ENCODE measurements at places on chromosomes 1 and 21.

DNA sequence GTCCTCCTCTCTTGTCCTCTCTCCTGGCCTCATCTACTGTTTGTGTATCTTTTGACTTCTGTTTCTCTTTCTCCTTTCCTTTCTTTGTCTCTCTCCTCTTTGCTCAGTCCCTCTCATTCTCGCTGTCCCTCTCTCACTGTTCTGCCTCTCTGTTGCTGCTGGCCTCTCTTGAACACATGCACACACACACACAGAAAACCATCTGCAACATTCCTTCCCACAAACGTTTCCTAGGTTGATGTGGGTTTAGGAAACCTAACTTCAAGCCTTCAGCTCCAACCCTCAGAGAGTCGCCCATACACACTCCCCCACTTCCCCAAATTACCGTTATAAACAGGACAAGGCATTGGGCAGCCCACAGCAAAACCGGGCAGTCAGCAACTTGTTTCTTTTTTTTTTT, 10.9 kb upstream of the SSBP3 start:
- no peak for DNase-seq

DNA sequence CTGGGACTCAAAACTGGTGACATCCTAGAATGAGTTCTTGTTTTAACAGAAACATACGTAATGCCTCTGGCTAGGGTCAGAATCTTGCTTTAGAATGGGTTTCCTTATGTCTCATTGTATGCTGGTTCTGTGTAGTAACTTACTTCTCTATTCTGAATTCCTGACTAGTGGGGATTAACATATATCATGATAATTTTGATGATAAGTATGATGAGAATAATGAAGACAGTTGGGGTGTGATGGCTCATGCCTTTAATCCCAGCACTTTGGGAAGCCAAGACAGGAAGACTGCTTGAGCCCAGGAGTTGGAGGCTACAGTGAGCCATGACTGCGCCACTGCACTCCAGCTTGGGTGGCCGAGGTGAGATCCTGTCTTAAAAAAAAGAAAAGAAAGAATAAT, 31.7 kb upstream of the CDC42BPA start:
- DNase-seq, result no peak

DNA sequence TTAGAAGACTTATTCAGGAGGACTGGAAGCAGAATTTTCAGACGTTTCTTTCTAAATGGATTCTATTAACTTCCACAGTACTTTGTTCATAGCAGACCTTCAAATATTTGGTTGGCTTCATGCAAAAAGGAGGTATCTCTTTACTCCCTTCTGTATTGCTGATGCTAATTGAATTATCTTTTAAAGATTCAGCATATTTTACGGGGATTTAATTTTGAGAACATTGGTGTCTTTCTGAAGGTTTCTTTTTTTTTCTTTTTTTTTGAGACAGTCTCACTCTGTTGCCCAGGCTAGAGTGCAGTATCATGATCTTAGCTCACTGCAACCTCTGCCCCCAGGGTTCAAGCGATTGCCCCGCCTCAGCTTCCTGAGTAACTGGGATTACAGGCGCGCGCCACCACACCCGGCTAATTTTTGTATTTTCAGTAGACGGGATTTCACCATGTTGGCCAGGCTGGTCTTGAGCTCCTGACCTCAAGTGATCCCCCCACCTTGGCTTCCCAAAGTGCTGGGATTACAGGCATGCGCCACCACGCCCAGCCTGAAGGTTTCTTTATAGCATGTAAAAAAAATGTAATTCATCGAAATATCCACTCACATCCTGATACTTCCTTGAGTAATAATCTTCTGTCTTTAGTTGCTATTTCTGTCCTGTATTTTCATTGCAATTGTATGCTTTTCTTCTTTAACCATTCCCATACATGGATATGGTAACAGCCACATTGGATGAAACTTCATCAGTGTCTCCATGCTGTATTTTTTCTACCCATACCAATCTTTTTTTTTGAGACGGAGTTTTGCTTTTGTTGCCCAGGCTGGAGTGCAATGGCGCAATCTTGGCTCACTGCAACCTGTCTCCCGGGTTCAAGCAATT, 14.5 kb downstream of the CNST start:
- DNase-seq, result no peak

GRCh38 chr1:84582802-84583587, 8.8 kb upstream of the CTBS start:
- DNase-seq, result no peak

- no peak for DNase-seq
These were observed 25.5 kb downstream of the CDC14A start for GRCh38 chr1:100377590-100378361.

GRCh38 chr1:186753241-186753640, 73.0 kb upstream of the PTGS2 start:
- no peak for DNase-seq

DNA sequence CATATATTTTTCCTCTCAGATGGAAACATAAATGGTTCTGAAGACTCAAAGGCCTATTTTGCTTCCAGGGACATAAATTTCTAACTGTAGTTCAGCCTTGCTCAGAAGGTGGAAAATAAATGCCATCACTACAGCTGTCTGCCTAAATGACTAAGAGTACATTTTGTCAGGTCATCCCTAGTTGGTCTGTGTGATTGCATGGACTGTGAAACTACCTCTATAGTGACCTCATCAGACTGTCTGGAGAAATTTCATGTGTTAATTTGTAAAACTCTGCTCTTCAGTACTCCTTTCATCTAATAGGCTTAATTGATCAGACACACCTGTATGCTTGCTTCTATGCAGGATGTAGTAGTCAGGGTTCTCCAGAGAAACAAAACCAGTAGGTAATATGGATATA, 886.9 kb downstream of the AMY1C start:
- no peak for DNase-seq

DNA sequence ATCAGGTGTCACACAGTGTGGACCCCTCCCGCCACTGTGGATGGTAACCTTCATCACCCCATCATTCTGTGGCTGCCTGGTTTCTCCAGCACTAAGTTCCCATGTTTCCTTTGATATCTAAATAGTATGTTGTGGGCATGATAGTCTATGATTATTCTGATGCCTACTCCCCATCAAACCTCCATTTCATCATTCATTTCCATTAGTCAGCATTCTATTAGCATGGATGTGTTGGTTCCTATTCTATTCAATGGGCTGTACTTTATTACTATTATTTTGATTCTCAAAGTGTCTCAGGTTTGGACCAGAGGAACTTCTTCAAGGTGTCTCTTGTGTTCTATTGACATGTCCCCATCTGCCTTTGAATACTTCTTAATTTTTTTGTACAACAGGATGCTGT, 112.0 kb downstream of the DISC1 start:
- DNase-seq, result no peak

DNA sequence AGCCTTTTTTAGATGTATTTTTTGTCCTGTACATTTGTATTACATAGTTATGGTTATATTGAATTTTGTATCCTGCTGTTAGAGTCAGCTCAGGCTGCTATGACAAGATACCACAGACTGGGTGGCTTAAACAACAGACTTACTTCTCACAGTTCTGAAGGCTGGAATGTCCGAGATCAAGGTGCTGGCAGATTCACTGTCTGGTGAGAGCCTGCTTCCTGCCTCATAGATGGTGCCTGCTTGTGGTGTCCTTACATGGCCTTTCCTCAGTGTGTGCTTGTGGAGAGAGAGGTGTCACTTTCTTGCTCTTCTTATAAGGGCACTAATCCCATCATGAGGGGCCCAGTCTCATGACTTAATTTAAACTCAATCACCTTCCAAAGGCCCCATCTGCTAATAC, 23.1 kb upstream of the MYSM1 start:
- DNase-seq, result no peak

GRCh38 chr1:35558374-35559316, 1.0 kb downstream of the NCDN start:
- DNase-seq, result no peak

DNA sequence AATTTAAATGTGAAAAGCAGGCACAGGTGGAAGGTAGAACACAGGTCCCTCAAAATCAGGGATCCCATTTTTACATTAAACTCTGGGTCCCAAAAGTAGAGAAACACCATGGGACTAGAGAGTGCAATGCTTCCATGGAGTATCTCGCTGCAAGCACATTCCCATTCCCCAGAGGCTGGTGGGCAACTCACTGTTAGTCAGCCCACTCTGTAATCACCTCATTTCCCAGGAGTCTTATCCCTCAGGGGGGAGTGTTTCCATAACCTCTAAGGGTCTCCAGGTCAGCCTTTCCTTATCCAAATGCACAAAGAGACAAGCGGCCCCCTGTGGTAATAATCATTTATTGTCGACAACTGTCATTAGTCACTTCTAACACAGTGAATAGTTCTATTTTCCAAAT, 490.1 kb upstream of the LRRC7 start:
- DNase-seq, result no peak

DNA sequence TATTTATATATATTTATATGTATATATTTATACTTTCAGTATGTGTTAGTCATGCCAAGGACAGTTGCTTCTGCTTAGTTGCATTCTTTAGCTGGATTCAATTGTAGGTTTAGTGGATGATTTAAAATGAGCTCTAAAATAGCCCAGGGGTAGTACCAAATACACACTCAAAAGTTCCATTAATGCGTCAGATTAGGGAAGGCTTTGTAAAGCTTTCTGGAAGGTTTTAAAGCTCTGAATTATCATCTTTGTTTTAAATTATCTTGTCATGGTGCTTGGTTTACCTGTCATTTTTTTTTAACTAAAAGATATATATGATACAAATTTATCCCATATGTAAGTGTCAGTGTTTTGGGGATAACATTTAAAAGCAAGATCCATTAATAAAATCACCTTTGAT, 242.7 kb upstream of the ADAMTS5 start:
- no peak for DNase-seq

DNA sequence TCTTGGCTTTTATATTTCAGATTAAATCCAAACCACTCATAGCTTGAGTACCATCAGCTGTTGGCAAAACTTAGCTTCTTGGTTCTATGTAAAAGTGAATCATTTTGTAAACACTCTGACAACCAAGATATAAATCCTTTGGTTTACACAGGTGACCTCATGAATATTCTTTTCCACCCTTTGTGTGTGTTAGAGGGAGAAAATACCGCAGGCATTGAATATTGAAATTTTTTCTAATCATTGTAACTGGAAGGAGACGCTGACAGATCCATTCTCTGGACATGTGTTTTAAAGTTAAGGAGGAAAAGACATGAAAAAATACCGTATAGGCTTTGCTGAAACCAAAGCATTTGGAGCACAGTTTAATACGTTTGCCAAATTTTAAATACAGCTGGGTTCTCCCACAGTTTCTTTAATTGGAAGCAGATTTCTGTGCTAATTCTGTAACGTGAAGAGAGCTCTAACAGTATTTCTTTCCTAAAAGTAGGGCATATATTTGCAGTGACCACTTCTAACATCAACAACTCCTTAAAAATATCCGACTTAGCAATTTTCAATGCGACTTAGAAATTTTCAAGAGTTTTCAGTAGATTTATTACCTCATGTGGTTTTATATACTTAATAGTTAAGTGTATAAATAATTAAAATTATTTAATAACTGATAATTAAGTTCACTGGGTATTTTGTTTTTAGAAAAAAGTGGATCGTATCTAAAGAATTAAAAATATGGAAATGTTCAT, 388.2 kb downstream of the USP25 start:
- DNase-seq, result no peak

GRCh38 chr1:44609412-44609767, 64.9 kb downstream of the TMEM53 start:
- DNase-seq, result peak; percentile 10

- no peak for DNase-seq
These were observed 136.4 kb downstream of the CLIC6 start for GRCh38 chr21:34805157-34805556.

DNA sequence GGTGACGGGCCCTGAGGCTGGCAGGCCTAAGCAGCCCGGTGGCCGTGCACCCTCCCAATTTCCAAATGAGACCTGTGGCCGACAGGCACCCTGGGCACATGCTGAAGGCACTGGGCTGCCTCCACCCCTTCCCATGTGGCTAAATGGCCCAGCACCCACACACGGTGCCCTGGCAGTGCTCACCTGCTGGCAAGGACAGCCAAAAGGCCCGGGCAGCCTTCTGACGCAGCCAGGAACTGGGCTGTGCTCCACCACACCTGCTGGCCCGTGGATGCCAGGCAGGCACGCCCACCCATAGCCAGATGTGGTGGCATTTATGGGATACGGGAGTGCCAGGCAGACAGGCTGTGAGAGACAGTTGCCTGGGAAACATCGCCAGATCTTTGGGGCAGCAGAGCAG, 4.0 kb upstream of the FAAP20 start:
- DNase-seq, result no peak

GRCh38 chr1:25217598-25218232, 14.6 kb downstream of the SYF2 start:
- DNase-seq, result no peak

DNA sequence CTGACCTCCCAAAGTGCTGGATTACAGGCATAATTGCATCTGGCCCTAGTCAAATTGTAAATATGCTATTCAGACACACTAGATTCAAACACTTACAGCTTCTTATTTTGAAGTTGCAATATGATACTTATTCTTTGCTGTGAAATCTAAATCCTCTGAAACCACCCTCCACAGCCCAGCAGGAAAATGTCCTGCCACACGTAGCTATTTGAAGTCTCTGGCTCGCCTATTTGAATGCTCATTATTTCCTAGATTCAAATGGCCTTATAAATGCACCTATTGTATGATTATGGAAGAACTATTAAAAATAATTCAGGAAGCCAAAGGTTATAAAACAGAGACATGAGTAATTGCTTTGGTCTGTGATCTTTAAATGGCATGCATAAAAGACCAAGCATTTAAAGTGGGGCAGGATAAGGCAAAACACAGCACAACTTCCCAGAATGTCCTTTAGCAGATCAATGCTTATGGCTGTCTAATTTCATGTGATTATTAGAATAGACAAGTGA, 26.6 kb upstream of the FBXO28 start:
- DNase-seq, result no peak

DNA sequence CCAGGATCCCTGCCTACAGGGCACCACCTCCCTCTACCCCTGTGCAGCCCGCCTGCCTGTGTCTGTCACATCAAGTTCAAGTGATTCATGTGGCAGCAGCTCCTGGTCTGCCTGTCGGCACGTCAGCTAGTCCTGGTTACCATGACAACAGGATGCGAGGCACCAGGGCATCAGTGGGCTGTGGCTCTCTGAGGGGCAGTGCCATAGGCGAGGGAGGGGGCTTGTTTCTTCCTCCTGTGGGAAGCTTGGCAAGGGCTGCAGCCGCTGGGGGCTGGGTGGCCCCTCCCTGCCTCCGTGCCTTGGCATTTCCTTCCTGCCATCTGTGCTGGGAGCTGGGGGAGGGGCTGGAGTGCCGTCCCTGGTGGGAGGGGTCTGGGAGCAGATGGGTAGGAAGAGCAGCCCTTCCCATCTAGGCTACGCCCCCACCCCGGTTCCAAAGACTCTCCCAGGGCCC, 43.1 kb downstream of the FOXO6 start:
- DNase-seq, result no peak

GRCh38 chr1:13723810-13724209, 23.8 kb downstream of the PRDM2 start:
- no peak for DNase-seq

DNA sequence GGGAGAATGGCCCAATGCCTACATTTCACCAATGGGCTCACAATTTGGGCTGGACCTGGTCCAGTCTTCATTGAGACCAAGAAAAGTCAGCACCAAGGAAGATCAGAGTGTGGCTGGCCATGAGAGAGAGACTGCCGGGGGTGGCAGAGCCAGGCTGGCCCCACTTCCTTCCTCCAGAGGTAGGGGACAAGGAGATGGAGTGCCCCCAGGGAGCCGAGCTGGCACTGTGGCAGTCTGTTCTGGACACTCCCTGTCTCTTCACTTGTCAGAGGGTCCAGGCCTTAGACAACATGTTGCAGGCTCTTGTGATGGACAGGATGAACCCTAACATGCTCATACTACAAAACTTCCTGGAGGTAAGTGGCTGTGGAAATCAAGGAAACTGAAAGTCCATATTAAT, 27.7 kb downstream of the INAVA start:
- no peak for DNase-seq
